ENCODE measurements at places on chromosomes 6 and 20. TPM values are rescaled to one million over a fixed set of nuclear protein-coding genes. Genes with fewer than 3 reads are reported as not detected.

Gene TRAPPC3L
- not detected for total RNA-seq

Gene NRN1
- total RNA-seq = 20.0 TPM

Gene WFDC12
- not detected for total RNA-seq

DNA sequence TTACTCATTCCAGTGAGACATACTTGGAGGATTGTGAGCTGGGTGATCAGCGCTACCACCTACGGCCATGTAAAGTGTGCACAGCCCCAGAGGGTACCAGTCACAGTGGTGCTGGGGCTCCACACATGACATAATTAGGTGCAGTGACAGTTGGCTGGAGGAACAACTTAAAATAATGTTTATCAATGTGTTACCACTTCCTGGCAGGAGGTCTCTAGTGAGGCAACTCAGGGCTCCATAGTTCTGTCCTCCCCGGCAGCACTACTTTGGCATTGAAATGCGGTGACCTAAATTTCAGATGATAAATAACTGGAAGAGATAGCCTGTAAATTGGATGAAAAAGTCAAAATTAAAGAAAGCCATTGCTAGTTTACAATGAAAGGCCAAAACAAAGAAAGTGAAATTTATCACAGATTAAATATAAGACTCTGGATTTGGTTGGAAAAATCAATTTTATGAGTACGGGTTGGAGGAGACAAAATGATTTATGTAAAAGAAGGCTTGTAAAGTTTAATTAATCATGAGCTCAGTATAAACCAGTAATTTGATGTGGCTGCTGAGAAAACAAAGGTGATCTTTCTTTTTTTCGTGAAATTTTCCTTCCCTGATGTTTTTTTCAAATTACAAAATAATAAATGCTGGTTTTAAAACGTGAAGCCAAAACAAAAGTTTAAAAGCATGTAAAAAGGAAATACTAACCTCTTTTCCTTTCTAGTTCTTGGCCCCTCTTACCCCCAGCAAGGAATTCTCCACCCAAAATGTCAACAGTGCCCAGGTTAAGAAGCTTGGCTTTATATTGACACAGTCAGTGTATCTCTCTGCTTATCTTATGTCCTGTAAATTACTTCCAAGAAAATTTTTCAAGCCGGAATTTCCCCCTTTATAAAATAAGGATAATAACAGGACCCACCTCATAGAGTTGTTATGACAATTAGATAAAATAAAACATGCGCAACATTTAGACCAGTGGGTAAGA, 126.7 kb upstream of the NOX3 start:
- DNase-seq = no peak

DNA sequence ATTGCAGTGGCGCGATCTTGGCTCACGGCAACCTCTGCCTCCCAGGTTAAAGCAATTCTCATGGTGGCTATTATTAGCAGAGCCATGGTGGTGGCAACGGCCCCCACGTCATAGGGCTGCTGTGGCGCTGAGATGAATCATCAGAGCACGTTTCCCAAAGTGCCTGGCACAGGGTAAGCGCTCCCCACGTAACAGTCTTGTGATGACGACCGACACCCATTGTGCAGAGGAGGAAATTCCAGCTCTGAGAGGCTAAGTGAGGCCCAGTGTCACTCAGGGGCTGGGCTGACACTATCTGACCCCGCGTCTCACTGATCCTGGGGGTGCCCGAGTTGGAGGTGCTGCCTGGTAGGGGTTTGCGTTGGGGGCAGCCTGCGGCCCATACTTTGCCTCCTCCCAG, 16.2 kb downstream of the SUN5 start:
- no peak for DNase-seq

DNA sequence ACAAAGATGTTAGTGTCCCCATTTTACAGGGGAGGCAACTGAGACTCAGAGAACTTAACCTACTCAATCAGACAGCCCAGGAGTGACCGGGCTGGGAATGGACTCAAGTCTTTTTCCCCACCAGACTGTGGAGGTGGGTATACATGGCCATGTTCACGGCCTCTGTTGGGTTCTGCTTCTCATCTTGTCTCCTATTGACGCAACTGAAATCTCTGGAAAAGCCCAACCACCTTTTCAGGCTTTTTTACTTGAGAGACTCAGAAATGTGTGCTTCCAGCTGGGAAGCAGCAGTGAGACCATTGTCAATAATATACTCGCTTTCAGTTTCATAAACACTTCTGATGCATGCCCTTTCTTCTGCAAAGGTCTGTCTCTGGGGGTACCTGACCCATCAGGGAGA, 70.7 kb downstream of the SOBP start:
- DNase-seq = no peak

DNA sequence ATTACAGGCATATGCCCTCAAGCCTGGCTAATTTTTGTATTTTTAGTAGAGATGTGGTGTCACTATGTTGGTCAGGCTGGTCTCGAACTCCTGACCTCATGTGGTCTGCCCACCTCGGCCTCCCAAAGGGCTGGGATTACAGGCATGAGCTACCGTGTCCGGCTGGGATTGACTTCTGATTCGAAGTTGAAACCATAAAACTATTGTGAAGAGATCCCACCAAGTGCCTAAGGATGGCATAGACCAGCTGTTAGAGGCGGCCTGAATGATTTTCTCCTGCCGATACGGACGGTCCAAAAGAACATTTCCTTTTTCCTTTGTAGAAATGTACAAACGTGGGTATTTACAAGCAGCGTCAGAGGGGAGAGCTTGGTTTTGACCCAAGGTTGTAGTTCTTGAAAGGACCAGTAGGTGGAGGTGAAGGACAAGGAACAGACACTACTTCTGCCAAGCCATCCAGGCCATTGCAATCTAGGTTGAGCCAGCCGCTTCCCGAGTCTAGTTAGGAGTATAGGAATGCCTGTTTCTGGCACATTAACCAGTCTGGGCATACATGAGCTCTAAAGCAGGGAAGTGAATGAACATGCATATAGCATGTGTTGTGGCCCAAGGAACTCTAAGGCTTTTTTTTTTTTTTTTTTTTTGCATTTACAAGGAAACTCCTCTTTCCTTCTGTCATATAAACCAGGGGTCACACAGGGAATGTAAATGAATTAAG, 29.0 kb downstream of the MOCS3 start:
- no peak for DNase-seq

DNA sequence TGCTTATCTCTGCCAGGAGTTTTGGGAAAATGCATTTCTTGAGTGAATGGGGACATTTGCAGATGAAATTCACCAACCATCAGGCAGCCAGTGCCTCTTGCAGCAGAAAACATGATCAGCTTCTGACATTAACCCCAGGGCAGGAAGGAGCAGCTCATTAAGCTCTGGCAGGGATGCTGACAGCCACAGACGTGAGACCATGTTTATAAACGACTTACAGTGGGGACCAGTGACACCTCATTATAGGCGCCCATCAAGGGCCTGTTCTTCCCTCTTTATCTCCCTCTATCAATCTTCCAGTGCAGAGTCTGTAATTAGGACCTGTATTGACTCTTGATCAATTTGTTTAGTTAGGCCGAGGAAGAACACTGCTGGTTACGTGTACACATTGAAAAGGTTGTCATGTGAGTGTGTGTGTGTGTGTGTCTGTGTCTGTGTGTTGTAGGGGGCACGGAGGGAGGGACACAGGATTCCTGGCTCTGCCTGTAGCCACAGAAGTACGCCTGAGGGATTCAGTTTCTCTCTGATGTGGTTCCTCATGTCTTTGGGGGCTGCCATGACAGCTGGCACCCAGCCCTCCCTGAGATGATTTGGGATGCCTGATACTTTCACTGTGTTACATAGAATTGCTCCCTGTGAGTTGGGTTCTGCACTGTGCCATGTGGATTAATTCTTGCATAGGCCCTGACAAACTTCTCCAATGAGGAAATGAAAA, 428.4 kb upstream of the CHD6 start:
- DNase-seq = no peak

DNA sequence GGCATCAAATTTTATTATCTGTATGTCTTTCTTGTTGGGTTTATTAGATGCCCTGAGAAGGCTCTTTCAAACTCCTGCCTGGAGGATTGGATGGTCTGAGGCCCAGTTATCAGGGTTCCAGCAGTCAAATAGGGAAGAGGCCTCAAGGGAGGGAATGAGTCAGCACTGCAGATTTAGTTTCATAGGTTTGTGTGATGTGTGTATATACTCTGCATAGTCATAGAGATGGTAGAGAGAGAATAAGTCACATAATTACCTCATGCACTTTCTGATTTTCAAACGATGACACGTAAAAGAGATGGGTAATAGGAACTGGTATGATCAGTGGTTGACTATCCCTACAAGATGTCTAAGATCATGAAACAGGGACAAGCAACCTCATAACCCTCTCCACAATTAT, 82.1 kb downstream of the ADAT2 start:
- DNase-seq = no peak

GRCh38 chr6:22717915-22718314, 148.5 kb downstream of the HDGFL1 start:
- DNase-seq = no peak

- no peak for DNase-seq
Observed at GRCh38 chr20:6200092-6200491, 77.3 kb upstream of the FERMT1 start.

DNA sequence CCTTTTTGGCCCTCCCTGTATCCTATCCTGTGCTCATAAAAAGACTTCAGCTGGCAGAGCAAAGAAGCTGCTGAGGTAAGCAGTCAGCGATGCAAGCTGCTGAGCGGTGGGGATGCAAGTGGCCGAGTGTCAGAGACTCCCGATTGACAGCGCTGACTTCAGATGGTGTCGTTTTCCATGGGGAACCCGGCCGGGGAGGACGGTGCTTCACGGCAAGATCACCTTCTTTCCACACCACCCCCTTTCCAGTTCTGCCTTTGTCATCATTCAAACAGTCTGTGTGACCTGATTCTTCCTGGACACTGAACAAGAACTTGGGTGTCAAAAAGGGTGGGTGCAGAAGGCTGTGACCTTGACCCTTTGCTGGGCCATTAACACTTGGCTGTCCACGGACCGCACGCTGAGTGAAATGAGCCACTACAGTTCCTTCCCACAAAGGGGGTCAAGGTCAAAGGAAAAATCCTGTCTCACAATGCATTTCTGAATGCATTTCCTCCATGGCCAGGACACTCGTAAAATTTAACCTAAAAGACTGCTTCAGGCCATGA, 52.9 kb upstream of the UNC93A start:
- no peak for DNase-seq

GRCh38 chr6:79559706-79560105, 22.5 kb upstream of the LCA5 start:
- DNase-seq = no peak

DNA sequence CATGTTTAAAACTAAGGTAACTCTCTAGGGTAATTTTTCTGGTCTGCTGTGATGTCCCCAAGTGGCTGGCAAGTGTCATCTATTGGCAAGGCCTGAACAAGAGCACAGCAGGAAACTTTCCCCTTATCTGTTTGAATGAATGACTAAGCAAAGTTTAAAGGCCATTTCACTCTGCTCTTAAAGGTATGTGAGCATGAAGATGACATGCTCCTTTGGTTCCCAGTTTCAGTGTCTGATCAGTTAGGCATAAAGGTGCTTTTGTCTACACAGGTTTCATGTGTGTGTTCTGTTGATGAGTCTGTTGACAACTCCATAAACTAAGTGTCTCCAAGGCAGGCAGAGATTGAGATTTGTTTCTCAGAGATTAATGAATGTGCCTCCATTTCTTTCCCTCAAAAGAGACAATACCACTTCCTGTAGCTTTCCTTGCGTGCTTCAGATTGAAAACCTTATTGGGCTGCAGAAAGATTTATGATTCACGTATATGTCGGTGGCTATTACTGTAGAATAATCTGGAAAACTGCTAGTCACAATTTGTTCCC, 83.9 kb downstream of the MAP3K7 start:
- DNase-seq = no peak

- DNase-seq = no peak
Observed at GRCh38 chr20:61664556-61665320, 400.9 kb downstream of the TAF4 start.

DNA sequence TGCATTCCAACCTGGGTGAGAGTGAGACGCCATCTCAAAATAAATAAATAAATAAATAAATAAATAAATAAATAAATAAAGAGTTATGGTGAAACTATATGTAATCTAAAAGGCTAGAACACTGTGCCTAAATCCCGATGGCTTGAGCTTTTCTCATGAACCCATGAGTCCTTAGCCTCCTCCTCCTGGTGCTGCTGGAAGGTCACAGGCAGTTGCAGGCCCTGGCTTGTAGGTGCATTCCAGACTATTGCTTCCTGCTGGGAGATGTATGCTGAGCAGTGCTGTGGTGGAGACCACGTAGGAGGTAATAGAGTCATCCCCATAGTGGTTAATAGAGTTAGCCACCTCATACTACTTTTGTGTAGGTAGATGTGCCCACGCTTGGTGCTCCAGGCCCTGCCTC, 12.5 kb downstream of the PTK7 start:
- no peak for DNase-seq

DNA sequence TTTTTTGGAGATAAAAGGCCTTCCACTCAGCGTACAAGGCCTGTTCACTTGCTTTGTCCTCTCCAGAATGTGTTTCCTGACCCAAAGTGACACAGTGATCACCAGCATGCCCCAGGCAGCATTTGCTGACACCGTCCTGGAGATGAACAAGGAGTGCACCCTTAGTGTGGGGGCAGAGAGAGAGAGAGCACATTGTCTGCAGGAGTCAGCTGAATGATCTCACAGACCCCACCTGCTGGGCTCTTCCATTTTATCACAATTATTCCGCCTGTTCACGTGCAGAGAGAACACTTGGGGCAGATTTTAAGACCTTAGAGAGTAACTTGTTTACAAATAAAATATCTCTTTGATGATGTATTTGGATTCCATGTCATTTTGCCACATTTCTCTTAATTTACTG, 22.4 kb upstream of the MAS1L start:
- DNase-seq = peak; percentile 26

GRCh38 chr6:36461646-36462045, 18.8 kb downstream of the KCTD20 start:
- no peak for DNase-seq

DNA sequence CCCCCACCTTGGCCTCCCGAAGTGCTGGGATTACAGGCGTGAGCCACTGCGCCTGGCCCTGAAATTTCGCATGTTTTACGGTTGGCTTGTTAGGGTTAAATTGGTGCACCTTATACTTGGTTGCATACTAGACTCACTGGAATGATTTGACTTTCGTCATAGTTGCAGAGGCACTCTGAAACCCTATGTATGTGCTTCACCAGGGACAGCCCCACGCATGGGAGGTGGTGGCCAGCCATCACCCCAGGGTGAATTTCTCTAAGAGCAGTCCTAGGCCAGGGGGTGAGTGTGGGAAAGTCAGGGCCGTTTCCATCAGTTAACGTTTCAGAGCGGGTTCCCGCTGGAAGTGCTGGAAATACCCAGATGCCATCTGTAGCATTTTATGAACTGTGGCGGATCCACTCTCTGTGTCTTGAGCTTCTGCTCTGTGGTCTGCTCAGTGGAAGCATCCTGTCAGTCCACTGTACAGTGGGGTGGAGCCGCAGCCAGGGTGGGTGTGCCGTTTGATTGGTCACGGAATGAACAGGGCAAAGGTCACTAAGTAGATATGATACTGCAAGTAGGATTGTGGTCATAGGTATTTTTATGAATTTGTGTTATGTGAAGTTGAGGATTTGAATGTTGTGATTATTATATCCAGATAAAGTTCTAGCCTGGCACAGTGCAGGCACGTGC, 13.2 kb downstream of the DNAJC5 start:
- no peak for DNase-seq

GRCh38 chr6:46642928-46643751, 9.5 kb downstream of the CYP39A1 start:
- no peak for DNase-seq

Measured in mesenteric fat pad (tissue), 1 donor.